ENCODE measurements at places on chromosomes 7 and 10. TPM values are rescaled to one million over a fixed set of nuclear protein-coding genes. Genes with fewer than 3 reads are reported as not detected.

MOGAT3 gene
- total RNA-seq = not detected

UBE2D1 gene
- total RNA-seq = 12.2 TPM

DNA sequence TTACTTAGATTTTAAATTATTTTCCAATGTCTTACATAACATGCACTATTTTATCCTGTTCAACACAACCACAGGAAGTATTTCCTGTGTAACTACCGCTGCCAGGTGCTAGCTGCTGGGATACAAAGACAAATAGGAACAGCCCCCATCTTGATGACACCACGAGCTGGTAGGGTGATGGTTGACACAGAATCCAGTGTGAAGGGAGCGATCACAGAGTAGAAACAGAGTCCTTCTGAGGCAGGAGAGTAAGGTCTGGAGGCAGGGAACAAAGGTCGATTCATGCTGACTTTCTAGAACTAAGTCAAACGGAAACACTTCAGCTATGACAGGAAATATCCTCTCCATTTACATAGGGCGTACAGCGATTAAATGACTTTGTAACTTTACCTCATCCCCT is 232.3 kb downstream of the ADAM12 start:
- no peaks in the 10 kb centered on the region for H3K36me3 ChIP-seq
- H3K4me1 ChIP-seq = no peaks in the 10 kb centered on the region
- no peak overlapping the region for H3K27ac ChIP-seq
- no peak for DNase-seq
- H3K27me3 ChIP-seq = no peaks in the 10 kb centered on the region

- H3K4me3 ChIP-seq = no peak overlapping the region
- no peaks in the 10 kb centered on the region for H3K36me3 ChIP-seq
- H3K27me3 ChIP-seq = no peaks in the 10 kb centered on the region
- no peaks in the 10 kb centered on the region for H3K4me1 ChIP-seq
These were observed 61.3 kb downstream of the GALNT17 start for GRCh38 chr7:71193099-71193810.

GRCh38 chr7:25098096-25099046 is 26.7 kb downstream of the CYCS start:
- no peak overlapping the region for H3K4me3 ChIP-seq
- H3K27me3 ChIP-seq = peaks cover 11% of the 10 kb centered on the region
- H3K27ac ChIP-seq = no peak overlapping the region
- DNase-seq = peak; percentile 74

- peak overlapping the region; percentile 57 for H3K4me3 ChIP-seq
- peaks cover 71% of the 10 kb centered on the region for H3K27me3 ChIP-seq
- DNase-seq = peak; percentile 34
- no peak overlapping the region for H3K27ac ChIP-seq
- H3K36me3 ChIP-seq = no peaks in the 10 kb centered on the region
These were observed 7.6 kb upstream of the ZNF503 start for GRCh38 chr10:75408911-75409885.

GRCh38 chr10:121525251-121526134 is 72.8 kb downstream of the FGFR2 start:
- H3K36me3 ChIP-seq = no peaks in the 10 kb centered on the region
- H3K27me3 ChIP-seq = no peaks in the 10 kb centered on the region
- H3K4me3 ChIP-seq = no peak overlapping the region

DNA sequence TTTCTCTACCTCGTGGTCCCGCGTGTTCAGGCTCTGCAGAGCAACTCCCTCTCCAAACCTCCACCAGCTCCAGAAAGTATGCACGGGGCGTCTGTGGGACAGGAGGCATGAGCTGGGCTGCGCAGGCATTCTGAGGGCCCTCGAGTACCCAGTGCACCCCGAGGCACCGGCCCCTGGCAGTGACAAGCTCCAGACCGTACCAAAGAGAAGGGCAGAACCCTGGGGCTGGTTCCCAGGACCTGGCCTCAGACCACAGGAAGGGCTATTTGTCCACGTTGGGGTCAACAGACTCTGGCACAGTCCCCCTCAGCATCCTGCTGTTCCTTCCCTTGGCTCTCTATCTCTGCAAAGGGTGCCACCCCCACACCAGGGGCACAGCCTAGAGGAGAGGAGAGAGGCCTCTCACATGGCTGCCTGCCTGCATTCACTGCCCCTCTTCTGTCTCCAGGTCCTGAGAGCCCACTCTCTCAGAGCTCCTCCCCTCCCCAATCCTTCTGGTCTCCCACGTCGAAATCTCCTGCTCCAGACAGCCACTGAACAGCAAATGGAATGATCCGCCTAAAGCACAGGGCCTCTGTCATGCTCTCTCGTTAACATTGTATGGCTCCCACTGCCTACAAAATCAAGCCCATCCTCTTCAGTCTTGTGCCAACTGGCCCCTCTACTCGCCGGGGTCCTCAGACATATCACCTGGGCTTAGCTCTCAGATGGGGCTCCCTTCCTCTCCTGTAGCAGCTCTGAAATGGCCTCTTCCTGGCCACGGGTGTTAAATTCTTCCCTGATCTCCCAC is 96.3 kb downstream of the OAT start:
- no peaks in the 10 kb centered on the region for H3K4me1 ChIP-seq
- no peak for DNase-seq
- no peaks in the 10 kb centered on the region for H3K36me3 ChIP-seq

- H3K4me1 ChIP-seq = peaks cover 29% of the 10 kb centered on the region
- no peak for DNase-seq
- no peak overlapping the region for H3K4me3 ChIP-seq
These were observed 2.4 kb downstream of the TPST1 start for GRCh38 chr7:66207540-66207939.

DNA sequence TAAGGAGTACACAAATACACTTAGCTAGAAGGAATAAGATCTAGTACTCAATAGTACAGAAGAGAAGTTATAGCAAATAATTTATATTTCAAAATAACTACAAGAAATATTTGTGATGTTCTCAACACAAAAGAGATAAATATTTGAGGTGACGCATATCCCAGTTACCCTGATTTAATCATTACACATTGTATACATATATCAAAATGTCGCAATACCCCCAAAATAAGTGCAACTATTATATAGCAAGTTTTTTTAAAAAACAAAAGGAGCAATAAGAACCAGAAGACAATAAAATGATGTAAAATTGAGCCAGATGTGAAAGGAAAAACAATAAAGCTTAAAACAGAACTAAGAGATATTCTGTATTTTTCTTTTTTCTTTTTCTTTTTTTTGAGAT is 59.3 kb upstream of the KIAA1217 start:
- H3K4me1 ChIP-seq = no peaks in the 10 kb centered on the region
- H3K36me3 ChIP-seq = no peaks in the 10 kb centered on the region
- H3K27me3 ChIP-seq = no peaks in the 10 kb centered on the region
- no peak overlapping the region for H3K27ac ChIP-seq
- no peak overlapping the region for H3K4me3 ChIP-seq

DNA sequence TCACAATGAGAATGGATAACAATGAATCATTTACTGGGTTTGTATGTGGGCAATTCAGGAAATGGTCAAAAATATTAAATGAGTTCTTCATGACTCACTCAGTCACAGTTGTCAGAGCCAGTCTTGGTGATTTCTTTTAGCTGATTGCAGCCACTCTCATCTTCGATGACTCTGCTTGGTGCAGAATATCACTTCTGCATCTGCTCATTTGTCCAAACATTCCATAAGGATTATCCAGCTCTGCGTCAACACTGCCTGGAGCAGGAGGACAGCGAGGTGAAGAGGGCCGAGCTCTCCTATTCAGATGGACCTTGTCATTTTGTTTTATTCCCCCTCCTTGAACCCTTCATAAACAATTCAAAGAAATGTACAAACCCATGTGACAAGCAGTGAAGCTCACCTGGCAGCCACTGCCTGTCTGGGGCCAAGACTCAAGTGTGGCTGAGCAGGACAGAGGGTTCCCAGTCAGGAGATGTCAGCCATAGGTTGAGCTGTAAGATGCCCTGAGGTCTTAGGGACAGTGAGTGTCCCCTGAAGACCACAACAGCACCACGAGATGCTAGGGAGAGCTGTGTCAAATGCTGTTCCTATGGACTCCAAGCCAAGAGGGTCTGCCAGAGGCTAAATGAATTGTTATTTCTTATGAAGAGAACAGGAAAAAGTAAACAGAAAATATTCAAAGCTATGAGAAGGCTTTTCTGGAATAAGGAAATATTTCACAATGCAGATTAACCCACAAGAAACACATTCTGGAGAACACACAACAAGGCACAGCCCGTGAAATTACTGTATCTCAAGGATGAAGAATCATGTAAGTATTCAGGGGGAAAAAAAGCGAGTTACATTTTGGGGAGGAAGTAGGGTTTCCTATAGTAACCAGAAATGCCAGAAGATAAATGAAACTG is 33.1 kb upstream of the EGFR start:
- no peak overlapping the region for H3K4me3 ChIP-seq
- no peak overlapping the region for H3K27ac ChIP-seq
- DNase-seq = no peak
- no peaks in the 10 kb centered on the region for H3K4me1 ChIP-seq

DNA sequence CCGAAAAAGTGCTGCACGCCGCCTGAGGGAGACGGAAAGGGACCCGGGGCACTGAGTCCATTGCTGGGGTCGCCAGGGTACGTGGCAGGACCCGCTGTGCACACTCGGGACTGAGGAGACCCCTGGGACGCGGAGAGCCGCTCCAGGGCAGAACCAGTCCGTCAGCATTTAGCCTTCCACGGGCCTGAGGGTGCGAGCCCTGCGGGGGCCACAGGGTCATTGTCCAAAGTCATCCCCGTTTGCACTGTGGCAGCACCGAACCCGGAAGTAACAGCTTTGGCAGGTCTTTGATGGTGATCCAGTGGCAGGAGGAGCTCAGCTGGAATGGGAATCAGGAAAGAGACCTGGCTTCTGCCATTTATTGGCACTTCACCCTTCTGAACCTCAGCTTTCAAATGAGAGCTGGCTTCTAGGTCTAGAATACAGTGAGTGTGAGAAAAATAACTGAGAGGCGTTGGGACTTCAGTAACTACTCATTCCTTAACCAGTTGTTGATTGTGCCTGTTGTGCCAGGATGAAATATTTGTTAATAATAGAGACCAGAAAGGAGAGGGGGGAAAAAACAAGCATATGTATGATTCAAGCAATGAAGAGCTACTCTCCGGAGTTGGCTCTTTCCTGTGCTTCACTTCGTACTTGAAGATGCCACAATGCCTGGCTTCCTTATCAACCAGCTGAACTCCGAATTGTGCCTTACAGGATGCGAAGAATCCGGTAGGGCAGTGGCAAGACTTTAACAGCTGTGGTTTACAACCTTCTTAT is 811 bp upstream of the ARHGAP12 start:
- H3K27ac ChIP-seq = peak overlapping the region; percentile 72
- DNase-seq = peak; percentile 42
- H3K4me1 ChIP-seq = peaks cover 42% of the 10 kb centered on the region

DNA sequence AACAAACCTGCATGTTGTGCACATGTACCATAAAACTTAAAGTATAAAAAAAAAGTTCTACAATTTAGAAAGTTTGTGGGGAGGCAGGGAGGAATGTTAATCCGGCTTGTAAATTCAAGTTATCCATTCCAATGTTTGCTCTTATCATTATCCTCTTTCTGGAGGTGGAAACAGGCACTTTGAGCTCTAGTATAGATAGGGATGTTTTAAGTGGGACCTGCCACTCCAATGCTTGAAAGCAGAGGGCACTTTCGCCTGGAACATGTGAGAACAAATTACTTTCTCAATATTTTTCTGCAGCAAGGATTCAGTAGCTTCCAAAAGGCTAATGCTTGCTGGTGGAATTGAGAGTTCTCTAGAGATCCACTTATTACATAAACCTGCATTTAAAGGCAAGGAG is 45.6 kb downstream of the FEZF1 start:
- H3K4me3 ChIP-seq = no peak overlapping the region
- DNase-seq = no peak
- no peaks in the 10 kb centered on the region for H3K36me3 ChIP-seq
- no peaks in the 10 kb centered on the region for H3K4me1 ChIP-seq
- no peak overlapping the region for H3K27ac ChIP-seq

- H3K4me1 ChIP-seq = no peaks in the 10 kb centered on the region
- H3K27ac ChIP-seq = no peak overlapping the region
- DNase-seq = no peak
These were observed 27.0 kb downstream of the COL1A2 start for GRCh38 chr7:94421681-94422080.

- H3K4me1 ChIP-seq = no peaks in the 10 kb centered on the region
- no peaks in the 10 kb centered on the region for H3K36me3 ChIP-seq
- no peak overlapping the region for H3K27ac ChIP-seq
- DNase-seq = no peak
- no peak overlapping the region for H3K4me3 ChIP-seq
These were observed 564.5 kb upstream of the GHITM start for GRCh38 chr10:83574770-83575169.
